Endothelial cell (in vitro differentiated cells): ENCODE measurements at places on chromosomes 6 and 20. TPM values are rescaled to one million over a fixed set of nuclear protein-coding genes. Genes with fewer than 3 reads are reported as not detected.
A peak's percentile ranks its signal among the peaks of the same experiment; 100 is the strongest.

The OPRL1 gene
- total RNA-seq = 10.2 TPM

The E2F1 gene
- 6.7 TPM for total RNA-seq

The SCRT2 gene
- not detected for total RNA-seq

The SLC32A1 gene
- total RNA-seq = 3.4 TPM

The ACTL10 gene
- total RNA-seq = not detected

The ETV7 gene
- total RNA-seq = not detected

The OPN5 gene
- total RNA-seq = 12.1 TPM

DNA sequence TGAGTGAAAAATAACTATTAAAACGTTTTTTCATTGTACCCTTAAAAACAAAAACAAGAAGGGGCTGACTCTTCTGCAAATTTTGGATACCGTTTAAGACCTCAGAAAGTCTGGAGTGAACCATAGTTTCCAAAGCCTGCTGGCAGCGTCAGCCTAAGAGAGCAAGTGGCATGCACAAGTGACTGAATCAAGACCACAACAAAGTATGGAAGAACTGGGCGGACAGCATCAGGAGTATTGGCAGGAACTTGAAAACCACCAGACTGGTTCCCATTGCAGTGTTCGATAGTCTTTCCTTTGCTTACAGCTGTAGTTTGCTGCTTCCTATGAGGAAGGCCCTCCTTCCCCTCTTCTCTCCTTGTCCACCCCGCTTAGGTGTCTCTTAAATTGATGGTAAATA lies 33.7 kb upstream of the MYLIP start:
- H3K27ac ChIP-seq = no peak overlapping the region
- DNase-seq = no peak
- H3K27me3 ChIP-seq = peaks cover 2% of the 10 kb centered on the region
- peaks cover 13% of the 10 kb centered on the region for H3K4me1 ChIP-seq
- H3K36me3 ChIP-seq = peaks cover 3% of the 10 kb centered on the region

DNA sequence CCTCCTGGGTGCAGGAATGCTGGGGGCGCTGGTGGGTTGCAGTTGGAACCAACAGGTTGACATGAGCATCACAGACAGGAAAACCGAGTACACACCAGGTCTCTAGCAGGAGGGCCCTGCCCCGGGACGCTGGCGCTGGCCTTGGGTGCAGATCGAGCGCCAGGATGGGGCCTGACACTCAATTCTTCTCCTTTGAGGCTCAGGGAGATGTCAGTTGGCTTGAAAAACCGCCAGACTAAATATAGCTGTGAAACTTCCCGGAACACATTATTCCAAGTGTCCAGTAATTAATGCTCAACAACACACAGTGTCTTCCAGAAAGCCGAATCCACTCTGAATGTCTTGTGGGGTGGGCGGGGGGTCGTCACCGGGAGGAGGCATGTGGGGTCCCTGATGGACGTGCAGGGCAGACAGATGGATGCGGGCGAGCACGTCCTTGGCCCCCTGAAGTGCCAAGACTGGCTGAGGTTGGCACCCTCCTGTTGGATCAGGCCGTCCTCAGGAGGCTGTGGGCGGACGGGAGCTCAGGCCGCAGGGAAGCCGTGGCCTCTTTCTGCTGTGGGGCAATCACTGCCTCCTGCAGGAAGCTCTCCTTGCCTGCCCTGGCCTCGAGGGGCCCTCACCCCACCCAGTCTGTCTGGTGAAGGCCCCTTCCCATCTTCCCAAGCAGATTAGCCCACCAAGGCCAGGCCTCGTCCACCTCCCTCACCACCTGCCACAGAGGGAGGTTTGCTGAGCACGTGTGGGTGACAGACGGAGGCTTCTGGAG lies 19.4 kb upstream of the GATA5 start:
- no peaks in the 10 kb centered on the region for H3K4me1 ChIP-seq
- peaks cover 3% of the 10 kb centered on the region for H3K36me3 ChIP-seq
- peaks cover 13% of the 10 kb centered on the region for H3K27me3 ChIP-seq

GRCh38 chr6:37105148-37106050 lies 64.6 kb upstream of the PIM1 start:
- peaks cover 4% of the 10 kb centered on the region for H3K27me3 ChIP-seq
- peak overlapping the region; percentile 15 for H3K27ac ChIP-seq
- peaks cover 48% of the 10 kb centered on the region for H3K4me1 ChIP-seq
- no peaks in the 10 kb centered on the region for H3K36me3 ChIP-seq

GRCh38 chr20:8815208-8815607 lies 253.7 kb upstream of the PLCB4 start:
- H3K27ac ChIP-seq = no peak overlapping the region
- no peaks in the 10 kb centered on the region for H3K27me3 ChIP-seq
- no peak overlapping the region for H3K4me3 ChIP-seq
- DNase-seq = no peak

- H3K27ac ChIP-seq = no peak overlapping the region
- DNase-seq = no peak
- peaks cover 16% of the 10 kb centered on the region for H3K27me3 ChIP-seq
Measured at GRCh38 chr6:131947986-131948661, 3.0 kb downstream of the CCN2 start.

- no peak overlapping the region for H3K4me3 ChIP-seq
- DNase-seq = no peak
- H3K4me1 ChIP-seq = peaks cover 14% of the 10 kb centered on the region
- peaks cover 4% of the 10 kb centered on the region for H3K27me3 ChIP-seq
- no peak overlapping the region for H3K27ac ChIP-seq
Measured at GRCh38 chr6:24924580-24925356, 11.0 kb downstream of the RIPOR2 start.

DNA sequence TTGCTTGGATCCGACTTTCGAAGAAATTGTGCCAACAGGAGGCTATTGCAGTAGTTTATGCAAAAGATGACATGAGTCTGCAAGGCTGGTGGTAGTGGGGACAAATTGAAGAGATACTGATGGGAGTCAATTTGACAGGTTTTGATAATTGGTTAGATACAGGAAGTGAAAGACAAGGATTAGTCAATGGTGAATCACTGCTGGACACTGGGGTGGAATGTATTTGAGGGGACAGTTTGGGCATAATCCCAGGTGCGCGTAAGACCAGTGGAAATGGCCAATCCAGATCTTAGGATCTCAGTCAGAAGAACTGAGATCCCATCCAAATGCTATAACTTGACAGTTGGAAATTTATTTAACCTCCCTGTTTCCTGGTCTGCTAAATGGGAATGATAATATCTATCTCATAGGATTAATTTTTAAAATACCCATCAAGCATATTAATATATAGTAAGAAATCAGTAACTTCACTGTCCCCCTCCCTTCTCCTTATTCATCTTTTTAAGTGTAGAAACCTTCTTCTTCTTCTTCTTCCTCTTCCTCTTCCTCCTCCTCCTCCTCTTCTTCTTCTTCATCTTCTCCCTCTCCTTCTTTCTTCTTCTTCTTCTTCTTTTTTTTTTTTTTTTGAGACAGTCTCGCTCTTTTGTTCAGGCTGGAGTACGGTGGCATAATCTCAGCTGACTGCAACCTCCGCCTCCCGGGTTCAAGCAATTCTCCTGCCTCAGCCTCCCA lies 30.9 kb upstream of the ERVFRD-1 start:
- H3K27me3 ChIP-seq = no peaks in the 10 kb centered on the region
- H3K4me1 ChIP-seq = peaks cover 7% of the 10 kb centered on the region
- DNase-seq = no peak
- H3K4me3 ChIP-seq = no peak overlapping the region
- H3K27ac ChIP-seq = no peak overlapping the region

GRCh38 chr6:95228636-95229035 lies 348.7 kb upstream of the MANEA start:
- no peaks in the 10 kb centered on the region for H3K27me3 ChIP-seq
- H3K27ac ChIP-seq = no peak overlapping the region
- H3K4me3 ChIP-seq = no peak overlapping the region
- no peak for DNase-seq
- H3K4me1 ChIP-seq = no peaks in the 10 kb centered on the region
- no peaks in the 10 kb centered on the region for H3K36me3 ChIP-seq

GRCh38 chr6:161101517-161101916 lies 109.9 kb downstream of the MAP3K4 start:
- H3K4me1 ChIP-seq = no peaks in the 10 kb centered on the region
- H3K4me3 ChIP-seq = no peak overlapping the region
- H3K27ac ChIP-seq = no peak overlapping the region
